PC-9 (cell line): ENCODE measurements at places on chromosomes 12 and 14. TPM values are rescaled to one million over a fixed set of nuclear protein-coding genes. Genes with fewer than 3 reads are reported as not detected.

EML5 gene
- 0.43 and 0.46 TPM in 2 replicates for total RNA-seq

DNA sequence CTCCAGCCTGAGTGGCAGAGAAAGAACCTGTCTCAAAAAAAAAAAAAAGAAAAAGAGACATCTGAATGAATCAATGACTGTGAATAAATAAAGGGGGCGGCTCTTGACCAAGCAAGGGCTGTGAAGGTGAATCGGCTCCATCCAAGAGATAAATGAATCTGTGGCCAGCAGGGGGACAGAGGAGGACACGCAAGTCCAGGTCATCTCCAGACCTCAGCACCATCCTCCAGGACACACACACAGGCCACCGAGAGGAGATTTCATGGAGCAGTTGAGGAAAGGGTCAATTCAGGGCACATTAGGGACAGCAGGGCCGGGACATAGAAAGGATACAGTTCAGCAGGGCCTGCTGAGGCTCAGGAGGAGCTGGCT lies 21.6 kb downstream of the TRPV4 start:
- H3K4me1 ChIP-seq, result no peaks in the 10 kb centered on the region
- H3K27ac ChIP-seq, result no peak overlapping the region
- DNase-seq, result no peak
- no peaks in the 10 kb centered on the region for H3K27me3 ChIP-seq

POLE2 gene
- 10.2 and 11.5 TPM in 2 replicates for total RNA-seq

- H3K4me1 ChIP-seq, result peaks cover 4% of the 10 kb centered on the region; the same call in 1 of the 2 replicates
- no peaks in the 10 kb centered on the region for H3K36me3 ChIP-seq
- DNase-seq, result no peak
- no peak overlapping the region for H3K27ac ChIP-seq
- no peak overlapping the region for H3K4me3 ChIP-seq
- H3K27me3 ChIP-seq, result no peaks in the 10 kb centered on the region
These were observed 122.2 kb downstream of the PDZRN4 start for GRCh38 chr12:41310367-41310766.

GRCh38 chr12:38389614-38390013 lies 73.0 kb downstream of the ALG10B start:
- H3K27ac ChIP-seq, result no peak overlapping the region
- no peak overlapping the region for H3K4me3 ChIP-seq
- H3K4me1 ChIP-seq, result peaks cover 52% of the 10 kb centered on the region
